Activated naive CD8-positive, alpha-beta T cell treated with anti-CD3 and anti-CD28 coated beads for 36 hours (primary cell): ENCODE measurements at places on chromosomes 11 and 22. TPM values are rescaled to one million over a fixed set of nuclear protein-coding genes. Genes with fewer than 3 reads are reported as not detected.

DNA sequence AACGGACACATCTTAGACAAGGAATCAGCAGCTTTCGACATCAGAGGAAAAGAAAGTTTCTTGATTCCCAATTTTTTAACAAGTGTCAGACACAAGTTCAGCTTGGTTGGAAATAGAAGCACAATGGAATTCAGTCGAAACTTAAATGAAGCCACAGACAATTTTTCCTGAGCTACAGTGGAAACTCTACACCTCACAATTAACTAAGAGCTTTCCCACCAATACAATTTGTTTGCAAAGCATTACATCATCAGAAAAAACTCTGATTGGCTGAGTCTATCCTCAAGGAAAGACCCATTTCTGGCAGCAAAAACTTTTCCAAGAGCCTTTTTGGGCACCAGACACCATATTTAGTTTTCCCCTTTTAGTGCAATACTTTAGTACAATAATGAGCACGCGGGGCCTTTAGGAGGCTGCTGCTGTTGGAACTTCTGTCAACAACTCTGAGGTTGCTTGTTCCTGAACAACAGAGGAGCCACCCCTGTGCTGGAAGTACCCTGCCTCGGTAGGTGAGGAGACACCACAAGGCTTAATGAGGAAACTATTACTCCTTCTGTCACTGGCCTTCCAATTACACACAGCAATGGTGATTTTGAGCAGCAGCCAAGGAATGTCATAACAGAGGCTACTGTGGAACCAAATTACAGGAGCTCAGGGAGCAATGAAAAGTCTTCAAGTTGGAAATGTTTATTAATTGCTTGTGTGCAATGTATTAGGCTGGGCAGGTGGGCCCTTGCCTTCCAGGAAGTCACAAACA, 61.9 kb upstream of the BARX2 start:
- H3K36me3 ChIP-seq = no peaks in the 10 kb centered on the region
- H3K27me3 ChIP-seq = no peaks in the 10 kb centered on the region
- no peak for DNase-seq
- H3K27ac ChIP-seq = no peak overlapping the region

DNA sequence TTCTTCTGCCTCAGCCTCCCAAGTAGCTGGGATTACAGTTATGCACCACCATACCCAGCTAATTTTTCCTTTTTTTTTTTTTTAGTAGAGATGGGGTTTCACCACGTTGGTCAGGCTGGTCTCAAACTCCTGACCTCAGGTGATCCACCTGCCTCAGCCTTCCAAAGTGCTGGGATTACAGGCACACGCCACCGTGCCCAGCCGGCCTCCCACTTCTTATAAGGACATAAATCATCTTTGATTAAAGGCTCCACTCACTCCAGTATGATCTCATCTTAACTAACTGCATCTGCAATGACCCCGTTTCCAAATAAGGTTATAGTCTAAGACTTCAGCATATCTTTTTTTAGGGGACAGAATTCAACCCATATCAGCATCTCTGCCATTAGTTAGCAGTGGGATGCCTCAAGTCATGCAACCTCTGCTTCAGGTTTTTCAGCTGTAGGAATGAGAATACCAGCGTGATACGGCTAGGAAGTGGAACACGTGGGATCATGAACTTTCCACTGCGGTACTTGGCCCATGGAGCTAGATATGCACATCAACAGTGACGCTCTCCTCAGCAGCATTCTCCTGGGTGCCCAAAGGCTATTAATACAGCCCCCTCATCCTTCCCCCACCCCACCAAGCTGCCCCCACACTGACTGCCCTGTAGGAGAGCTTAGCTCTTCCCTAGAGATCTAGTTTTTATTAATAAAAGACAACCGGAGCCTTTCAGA, 41.4 kb downstream of the MCHR1 start:
- peaks cover 9% of the 10 kb centered on the region for H3K4me1 ChIP-seq
- no peaks in the 10 kb centered on the region for H3K27me3 ChIP-seq
- H3K4me3 ChIP-seq = no peak overlapping the region
- no peak overlapping the region for H3K27ac ChIP-seq

DNA sequence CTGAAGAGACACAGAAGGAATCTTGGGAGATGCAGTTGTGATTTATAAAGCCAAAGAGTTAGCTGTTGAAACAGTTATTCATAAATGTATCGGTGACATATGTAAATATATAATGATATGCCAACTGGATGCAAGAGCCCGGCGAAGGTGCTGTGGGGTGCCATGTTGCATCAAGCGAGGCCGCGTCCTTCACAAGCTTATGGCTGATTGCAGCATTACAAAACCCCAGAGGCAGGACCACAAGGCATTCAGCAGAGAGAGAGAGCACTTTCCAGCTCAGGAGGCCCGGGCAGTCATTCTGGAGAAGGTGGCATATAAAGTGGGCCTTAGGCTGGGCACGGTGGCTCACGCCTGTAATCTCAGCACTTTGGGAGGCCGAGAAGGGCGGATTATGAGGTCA, 65.6 kb downstream of the LARGE1 start:
- H3K4me3 ChIP-seq = no peak overlapping the region
- no peaks in the 10 kb centered on the region for H3K36me3 ChIP-seq

- DNase-seq = no peak
- H3K36me3 ChIP-seq = no peaks in the 10 kb centered on the region
- H3K4me1 ChIP-seq = no peaks in the 10 kb centered on the region
- no peaks in the 10 kb centered on the region for H3K27me3 ChIP-seq
- no peak overlapping the region for H3K27ac ChIP-seq
Observed at GRCh38 chr11:43508511-43508918, 149.8 kb downstream of the TTC17 start.

- H3K36me3 ChIP-seq = no peaks in the 10 kb centered on the region
- H3K4me3 ChIP-seq = no peak overlapping the region
- no peak for DNase-seq
- H3K27ac ChIP-seq = no peak overlapping the region
- H3K4me1 ChIP-seq = no peaks in the 10 kb centered on the region
Observed at GRCh38 chr11:40099426-40100161, 1359.9 kb downstream of the LRRC4C start.

- no peak for DNase-seq
- H3K4me1 ChIP-seq = peaks cover 6% of the 10 kb centered on the region
- peaks cover 2% of the 10 kb centered on the region for H3K36me3 ChIP-seq
- H3K27me3 ChIP-seq = no peaks in the 10 kb centered on the region
- no peak overlapping the region for H3K27ac ChIP-seq
Observed at GRCh38 chr11:118648291-118648690, 31.2 kb downstream of the TREH start.

- H3K27ac ChIP-seq = no peak overlapping the region
- H3K36me3 ChIP-seq = no peaks in the 10 kb centered on the region
- H3K27me3 ChIP-seq = peaks cover 65% of the 10 kb centered on the region
- DNase-seq = peak; percentile 4
- H3K4me1 ChIP-seq = peaks cover 11% of the 10 kb centered on the region
Observed at GRCh38 chr11:19777377-19778102, 64.9 kb downstream of the NAV2 start.

DNA sequence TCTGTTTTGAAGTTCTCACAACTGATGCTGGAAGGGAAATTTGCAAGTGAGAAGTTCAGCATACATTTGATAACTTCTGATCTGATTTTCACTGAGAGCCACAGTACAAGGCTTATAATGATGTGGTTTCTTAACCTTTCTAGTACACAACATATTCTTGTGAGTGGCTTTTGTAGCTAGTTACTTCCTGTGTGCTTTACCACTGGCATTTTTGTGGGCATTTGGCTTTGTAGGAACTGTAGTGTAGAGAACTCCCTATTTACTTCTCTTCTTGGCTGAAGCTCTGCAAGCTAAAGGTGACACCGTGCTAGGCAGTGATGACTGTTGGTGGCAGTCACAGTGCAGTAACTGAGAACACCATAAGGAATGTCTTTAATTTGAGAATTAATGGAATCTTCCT, 14.9 kb downstream of the USP47 start:
- peak; percentile 18 for DNase-seq
- peaks cover 3% of the 10 kb centered on the region for H3K36me3 ChIP-seq
- no peaks in the 10 kb centered on the region for H3K27me3 ChIP-seq
- H3K27ac ChIP-seq = peak overlapping the region; percentile 68
- H3K4me3 ChIP-seq = no peak overlapping the region

- no peak for DNase-seq
- H3K4me1 ChIP-seq = no peaks in the 10 kb centered on the region
- peaks cover 12% of the 10 kb centered on the region for H3K27me3 ChIP-seq
- no peak overlapping the region for H3K27ac ChIP-seq
- no peaks in the 10 kb centered on the region for H3K36me3 ChIP-seq
Observed at GRCh38 chr11:116272181-116272789, 500.5 kb downstream of the BUD13 start.

GRCh38 chr11:13486926-13487660, 8.7 kb downstream of the PTH start:
- H3K4me1 ChIP-seq = peaks cover 4% of the 10 kb centered on the region
- H3K27ac ChIP-seq = peak overlapping the region; percentile 51
- peak; percentile 71 for DNase-seq
- no peaks in the 10 kb centered on the region for H3K36me3 ChIP-seq
- no peaks in the 10 kb centered on the region for H3K27me3 ChIP-seq

GRCh38 chr11:61697078-61697502, 16.9 kb downstream of the DAGLA start:
- no peak overlapping the region for H3K4me3 ChIP-seq
- DNase-seq = no peak
- no peak overlapping the region for H3K27ac ChIP-seq
- H3K36me3 ChIP-seq = no peaks in the 10 kb centered on the region
- no peaks in the 10 kb centered on the region for H3K27me3 ChIP-seq

GRCh38 chr11:97361812-97362378, 972.1 kb downstream of the JRKL start:
- no peaks in the 10 kb centered on the region for H3K27me3 ChIP-seq
- no peak overlapping the region for H3K27ac ChIP-seq

DNA sequence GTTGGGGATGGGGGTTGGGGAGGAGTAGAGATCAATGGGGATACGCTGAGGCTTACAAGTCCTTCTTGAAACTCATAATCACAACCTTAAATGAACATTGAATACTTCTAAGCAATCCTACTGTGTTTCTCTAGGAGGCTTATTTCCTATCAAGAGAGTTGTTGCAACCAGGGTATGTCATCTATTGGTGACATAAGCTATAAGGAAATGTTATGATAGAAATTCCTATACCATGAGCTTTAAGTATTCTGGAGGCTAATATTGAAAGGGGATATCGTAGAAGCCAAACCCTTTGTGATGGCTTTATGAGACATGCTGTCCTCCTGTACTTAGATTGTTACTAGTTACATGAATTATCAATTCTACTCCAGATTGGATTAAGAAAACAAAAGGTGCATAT, 72.9 kb downstream of the DKK3 start:
- DNase-seq = no peak
- no peaks in the 10 kb centered on the region for H3K27me3 ChIP-seq
- H3K4me1 ChIP-seq = no peaks in the 10 kb centered on the region
- H3K4me3 ChIP-seq = no peak overlapping the region
- no peak overlapping the region for H3K27ac ChIP-seq

GRCh38 chr11:60193687-60194433, 11.0 kb upstream of the MS4A6A start:
- H3K27ac ChIP-seq = peak overlapping the region; percentile 18
- DNase-seq = peak; percentile 66
- H3K27me3 ChIP-seq = peaks cover 25% of the 10 kb centered on the region
- peaks cover 16% of the 10 kb centered on the region for H3K4me1 ChIP-seq
- no peaks in the 10 kb centered on the region for H3K36me3 ChIP-seq

GRCh38 chr11:70415642-70416395, 17.5 kb downstream of the CTTN start:
- peaks cover 11% of the 10 kb centered on the region for H3K4me1 ChIP-seq
- H3K27ac ChIP-seq = peak overlapping the region; percentile 34
- DNase-seq = no peak
- H3K27me3 ChIP-seq = peaks cover 10% of the 10 kb centered on the region
- H3K36me3 ChIP-seq = peaks cover 32% of the 10 kb centered on the region

- H3K27me3 ChIP-seq = no peaks in the 10 kb centered on the region
- H3K36me3 ChIP-seq = peaks cover 17% of the 10 kb centered on the region
Observed at GRCh38 chr11:46666516-46666915, 33.9 kb downstream of the ARHGAP1 start.

GRCh38 chr11:73185680-73186293, 32.3 kb upstream of the P2RY2 start:
- H3K27ac ChIP-seq = no peak overlapping the region
- no peaks in the 10 kb centered on the region for H3K36me3 ChIP-seq
- H3K27me3 ChIP-seq = peaks cover 16% of the 10 kb centered on the region
- no peak overlapping the region for H3K4me3 ChIP-seq
- no peak for DNase-seq

DNA sequence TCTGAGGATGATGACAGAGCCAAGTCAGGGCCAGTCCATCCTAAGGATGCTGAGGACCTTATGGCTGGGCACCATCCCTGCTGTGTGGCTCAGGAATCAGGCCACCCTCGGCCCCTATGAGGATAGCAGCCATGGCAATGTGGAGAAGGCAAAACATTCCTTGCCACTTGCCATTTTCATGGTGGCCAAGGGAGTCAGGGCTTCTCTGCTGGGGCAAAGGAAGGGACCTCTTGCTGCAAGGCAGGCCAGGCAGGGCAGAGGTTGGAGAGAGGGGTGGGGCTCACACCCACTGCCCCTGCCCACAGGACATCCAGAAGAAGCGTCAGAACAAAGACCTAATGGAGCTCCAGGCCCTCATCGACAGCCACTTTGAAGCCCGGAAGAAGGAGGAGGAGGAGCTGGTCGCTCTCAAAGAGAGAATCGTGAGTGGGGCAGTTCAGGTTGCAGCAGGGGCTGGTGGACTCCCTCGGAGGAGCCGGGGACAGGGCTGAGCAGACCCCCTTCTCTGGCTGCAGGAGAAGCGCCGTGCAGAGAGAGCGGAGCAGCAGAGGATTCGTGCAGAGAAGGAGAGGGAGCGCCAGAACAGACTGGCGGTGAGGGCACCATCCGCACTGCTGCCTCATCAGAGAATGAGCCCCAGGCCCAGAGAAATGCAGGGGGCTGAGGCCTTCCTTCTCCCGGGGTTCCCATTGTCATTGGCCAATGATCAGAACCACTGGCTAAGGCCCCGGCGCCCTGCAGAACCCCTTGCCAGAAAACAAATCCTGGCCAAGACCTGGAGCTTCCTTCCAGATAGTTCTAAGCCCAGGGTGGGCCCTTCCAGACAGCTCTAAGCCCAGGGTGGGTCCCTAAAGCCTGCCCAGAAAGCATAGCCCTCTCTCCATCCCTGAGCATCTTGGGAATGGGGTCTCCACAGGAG, 13.5 kb upstream of the MRPL23 start:
- no peaks in the 10 kb centered on the region for H3K36me3 ChIP-seq
- H3K4me3 ChIP-seq = no peak overlapping the region
- no peak for DNase-seq
- peaks cover 6% of the 10 kb centered on the region for H3K4me1 ChIP-seq
- no peaks in the 10 kb centered on the region for H3K27me3 ChIP-seq

- peak overlapping the region; percentile 70 for H3K4me3 ChIP-seq
- no peaks in the 10 kb centered on the region for H3K27me3 ChIP-seq
- peaks cover under 1% of the 10 kb centered on the region for H3K36me3 ChIP-seq
- H3K4me1 ChIP-seq = peaks cover 25% of the 10 kb centered on the region
- no peak for DNase-seq
- H3K27ac ChIP-seq = no peak overlapping the region
Observed at GRCh38 chr11:417652-418342, 3.0 kb upstream of the SIGIRR start.

- H3K27ac ChIP-seq = no peak overlapping the region
- H3K4me1 ChIP-seq = no peaks in the 10 kb centered on the region
- no peak for DNase-seq
- H3K4me3 ChIP-seq = no peak overlapping the region
Observed at GRCh38 chr11:87236368-87236767, 198.6 kb downstream of the TMEM135 start.

Gene GRIK4
- total RNA-seq = 0.40 TPM

Gene FOLH1
- total RNA-seq = not detected

Gene IRAG1
- not detected for total RNA-seq

Gene SUSD2
- 0.56 TPM for total RNA-seq

Gene ACRV1
- total RNA-seq = not detected

Gene TSKU
- 3.7 TPM for total RNA-seq

Gene MFNG
- 204 TPM for total RNA-seq

Gene FOLR1
- total RNA-seq = not detected

Gene USH1C
- not detected for total RNA-seq

Gene SCGB1D2
- total RNA-seq = not detected

Gene RASGRP2
- 3.5 TPM for total RNA-seq

Gene SLC17A6
- total RNA-seq = not detected

Gene MUC6
- not detected for total RNA-seq

Gene RFPL1
- total RNA-seq = not detected

Gene ANO5
- total RNA-seq = 0.28 TPM
